ENCODE measurements at places on chromosomes 5 and 9.

- DNase-seq = peak; percentile 74
Observed at GRCh38 chr5:132655821-132656773, 1.9 kb upstream of the IL13 start.

- no peak for DNase-seq
Observed at GRCh38 chr9:71764463-71764862, 3.9 kb downstream of the CEMIP2 start.

GRCh38 chr5:135269931-135270421 is 129.1 kb downstream of the MACROH2A1 start:
- DNase-seq = no peak

- DNase-seq = peak; percentile 87
Observed at GRCh38 chr9:38214432-38214831, 145.4 kb upstream of the SHB start.

DNA sequence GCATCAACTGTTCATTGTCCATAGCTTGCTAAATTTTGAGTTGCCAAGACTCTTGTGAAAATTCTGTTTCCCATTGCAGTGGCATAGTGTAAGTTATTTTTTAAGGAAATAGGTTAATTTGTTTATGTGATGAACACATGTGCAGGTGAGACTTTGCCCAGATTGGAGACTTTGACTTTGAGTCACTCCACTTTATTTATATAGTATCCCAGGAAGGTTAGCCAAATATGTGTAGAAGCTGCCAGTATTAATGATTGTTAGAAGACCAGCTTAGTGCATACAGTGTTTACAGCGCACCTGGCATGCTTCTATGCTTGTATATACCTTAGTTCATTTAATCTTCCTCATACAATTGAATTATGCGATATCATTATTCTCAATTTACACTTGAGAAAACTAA is 51.0 kb downstream of the MTAP start:
- no peak for DNase-seq

DNA sequence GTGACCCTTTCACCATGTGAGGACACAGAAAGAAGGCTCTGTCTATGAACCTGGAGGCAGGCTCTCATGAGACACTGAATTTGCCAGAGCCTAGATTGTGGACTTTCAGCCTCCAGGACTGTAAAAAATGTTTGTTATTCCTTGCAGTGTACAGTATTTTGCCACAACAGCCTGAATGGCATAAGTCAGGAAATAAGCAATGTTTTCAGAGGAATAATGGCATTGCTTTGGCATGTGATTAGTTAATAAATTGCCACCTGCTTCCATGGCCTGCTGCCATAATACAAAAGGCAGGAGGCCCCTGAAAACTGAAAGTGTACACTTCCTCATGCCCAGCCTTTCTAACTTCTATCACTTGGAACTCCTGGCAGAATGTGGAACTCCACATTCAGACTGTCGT is 408.1 kb downstream of the GADD45G start:
- no peak for DNase-seq

DNA sequence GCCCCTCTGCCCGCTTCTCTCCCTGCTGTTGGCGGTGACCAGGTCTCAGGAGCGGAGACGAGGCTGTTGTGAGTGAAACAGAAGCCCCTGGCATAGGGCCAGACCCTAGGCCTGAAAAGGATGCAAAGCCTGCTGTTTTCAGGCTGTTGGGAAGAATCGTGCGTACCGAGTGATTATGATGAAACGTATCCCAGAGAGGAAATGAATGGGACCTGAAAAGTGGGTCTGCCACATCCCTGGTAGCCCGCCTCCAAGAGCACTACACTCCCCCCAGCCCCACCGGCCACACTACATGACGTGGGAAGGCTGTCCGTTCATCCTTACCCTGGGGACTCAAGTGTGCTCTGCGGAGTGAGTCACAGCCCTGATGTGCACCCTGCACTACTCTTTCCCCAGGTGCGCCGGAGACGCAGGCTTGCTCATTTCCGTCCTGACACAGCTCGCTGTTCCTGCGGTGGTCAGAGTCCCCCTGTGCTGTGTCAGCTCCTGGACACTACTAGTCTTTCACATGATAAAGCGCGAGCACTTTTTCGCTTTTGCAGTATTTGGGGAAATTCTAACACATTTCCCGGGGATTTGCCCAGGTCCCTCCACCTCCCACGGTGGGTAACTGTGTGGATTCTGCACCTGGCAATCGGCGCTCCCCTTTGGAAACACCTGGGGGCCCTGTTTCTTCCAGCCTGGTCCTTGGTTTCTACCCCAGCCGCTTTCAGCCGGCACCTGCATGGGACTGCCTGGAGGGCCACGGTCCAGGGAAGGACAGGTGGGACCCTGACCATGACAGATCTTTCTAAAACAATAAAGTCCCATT is 91.5 kb downstream of the ANKRD33B start:
- peak; percentile 43 for DNase-seq

- DNase-seq = no peak
Observed at GRCh38 chr5:88778736-88779135, 104.2 kb downstream of the MEF2C start.

- DNase-seq = no peak
Observed at GRCh38 chr9:110890416-110890815, 147.9 kb downstream of the LPAR1 start.

GRCh38 chr9:16811987-16812685 is 58.3 kb downstream of the BNC2 start:
- DNase-seq = no peak

GRCh38 chr9:116966199-116966598 is 279.1 kb downstream of the TRIM32 start:
- no peak for DNase-seq

GRCh38 chr5:96936431-96937320 is 796 bp downstream of the LNPEP start:
- peak; percentile 78 for DNase-seq

DNA sequence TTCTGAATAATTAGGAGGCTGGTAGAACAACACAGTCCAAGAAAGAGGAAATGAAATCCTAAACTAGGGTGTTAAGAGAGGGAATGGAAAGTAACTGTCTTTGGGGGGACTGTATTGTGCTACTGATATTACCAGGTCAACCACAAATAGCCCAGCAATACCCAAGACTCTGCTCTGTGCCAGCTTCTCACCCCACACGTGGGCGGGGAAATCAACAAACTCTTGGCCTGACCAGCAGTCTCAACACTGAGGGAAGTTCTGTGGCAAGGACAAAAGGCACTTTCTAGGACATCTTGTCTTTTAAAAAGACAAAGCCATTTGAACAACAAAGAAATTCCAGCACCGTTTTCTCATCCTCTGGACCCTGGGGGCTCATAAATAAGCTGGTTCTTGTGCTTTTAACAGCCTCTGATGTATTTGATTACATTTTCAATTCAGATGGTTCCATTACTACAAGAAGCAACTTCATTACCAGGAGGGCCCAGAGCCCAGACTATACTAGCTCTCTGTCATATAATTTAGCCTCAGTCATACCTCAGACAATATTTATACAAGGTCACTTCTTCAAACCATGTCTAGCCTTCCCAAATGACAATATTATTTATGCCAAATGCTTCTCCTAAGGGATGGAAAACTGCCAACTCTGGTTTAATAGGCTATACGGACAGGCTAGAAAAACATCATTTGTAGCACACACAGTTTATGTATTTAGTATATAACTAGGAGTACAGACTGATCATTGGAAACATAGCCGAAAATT is 297.8 kb downstream of the CWC27 start:
- DNase-seq = no peak

All from endodermal cell (in vitro differentiated cells).